ENCODE measurements at places on chromosomes 3 and 15.

DNA sequence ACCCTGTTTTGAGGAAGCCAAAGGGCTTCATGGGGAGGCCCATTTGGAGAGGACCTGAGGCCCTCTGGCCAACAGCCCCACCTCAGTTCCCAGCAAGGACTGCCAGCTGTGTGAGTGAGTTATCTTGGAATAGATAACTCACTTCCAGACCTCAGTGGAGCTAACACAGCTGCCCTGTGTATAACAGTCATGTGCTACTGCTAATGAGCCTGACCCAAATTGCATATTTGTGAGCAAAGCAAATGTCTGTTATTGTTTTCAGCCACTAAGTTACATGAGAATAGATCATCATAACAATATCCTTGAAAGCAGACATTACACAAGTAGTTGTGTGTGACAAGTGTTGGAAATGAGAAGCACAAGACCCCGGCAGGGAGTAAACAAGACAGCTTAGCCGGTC, 355.8 kb downstream of the MCTP2 start:
- DNase-seq: no peak

DNA sequence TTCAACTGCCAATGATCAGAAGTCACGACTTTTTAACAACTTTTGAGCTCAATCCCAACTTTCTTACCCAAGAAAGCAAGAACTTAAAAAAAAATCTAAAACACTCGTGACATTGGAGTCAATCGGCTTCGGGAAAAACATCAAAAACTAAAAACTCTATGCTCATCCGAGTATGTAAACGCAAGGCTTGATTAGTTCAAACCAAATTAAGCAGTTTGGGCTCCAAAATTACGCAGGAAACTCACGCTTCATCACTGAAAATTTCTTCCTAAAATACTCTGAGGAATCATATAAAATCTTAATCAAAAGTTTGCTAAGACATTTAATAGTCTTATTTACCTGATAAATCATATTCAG, 1.6 kb downstream of the TRA2B start:
- DNase-seq: no peak

- no peak for DNase-seq
Measured at GRCh38 chr3:187120326-187120725, 19.0 kb downstream of the RPL39L start.

DNA sequence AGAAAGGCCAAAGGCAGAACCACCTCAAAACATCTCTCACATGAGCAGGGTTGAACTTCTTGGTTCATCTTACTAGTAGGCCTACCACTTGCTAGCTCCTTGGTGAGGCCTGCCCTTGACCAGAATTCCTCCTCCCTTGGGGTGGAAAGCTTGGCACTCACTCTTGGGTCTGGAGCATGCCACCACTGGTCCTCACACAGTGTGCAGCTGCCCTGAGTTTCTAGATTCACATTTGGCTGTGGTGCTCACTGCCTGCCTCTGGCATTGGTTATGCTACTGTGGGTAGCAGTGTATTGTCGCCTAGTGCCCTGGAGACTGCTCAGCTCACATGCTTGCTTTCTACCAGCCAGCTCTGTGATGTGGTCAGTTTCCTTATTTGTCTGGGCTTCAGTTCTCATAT, 23.7 kb downstream of the OXNAD1 start:
- no peak for DNase-seq

DNA sequence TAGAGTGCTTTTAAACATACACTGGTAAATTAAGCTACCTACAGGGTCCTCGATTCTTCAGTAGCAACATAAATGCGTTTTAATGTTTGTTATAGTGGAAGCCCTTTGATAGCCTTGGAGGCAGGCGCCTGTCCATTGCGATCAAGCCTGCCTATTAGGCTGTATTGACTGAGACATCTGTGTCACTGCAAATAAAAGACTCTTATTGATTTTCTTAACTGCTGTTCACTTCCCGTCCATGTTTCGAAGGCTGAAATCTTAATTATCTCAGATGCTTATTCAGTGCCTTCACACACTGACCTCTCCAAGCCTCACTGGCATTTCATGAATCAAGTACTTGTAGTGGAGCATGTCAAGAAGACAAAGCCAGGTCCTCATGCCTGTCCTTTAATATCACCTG, 51.1 kb downstream of the MAP2K5 start:
- DNase-seq: no peak

- DNase-seq: no peak
Measured at GRCh38 chr15:29424118-29424517, 154.5 kb upstream of the NSMCE3 start.

GRCh38 chr3:1717524-1717923, 381.1 kb upstream of the CNTN4 start:
- DNase-seq: no peak

- DNase-seq: no peak
Measured at GRCh38 chr3:119359476-119360326, 65.5 kb downstream of the ARHGAP31 start.

GRCh38 chr3:58620421-58620820, 43.2 kb upstream of the FAM107A start:
- no peak for DNase-seq

GRCh38 chr15:48190932-48191573, 412 bp upstream of the CTXN2 start:
- peak; percentile 1 for DNase-seq

DNA sequence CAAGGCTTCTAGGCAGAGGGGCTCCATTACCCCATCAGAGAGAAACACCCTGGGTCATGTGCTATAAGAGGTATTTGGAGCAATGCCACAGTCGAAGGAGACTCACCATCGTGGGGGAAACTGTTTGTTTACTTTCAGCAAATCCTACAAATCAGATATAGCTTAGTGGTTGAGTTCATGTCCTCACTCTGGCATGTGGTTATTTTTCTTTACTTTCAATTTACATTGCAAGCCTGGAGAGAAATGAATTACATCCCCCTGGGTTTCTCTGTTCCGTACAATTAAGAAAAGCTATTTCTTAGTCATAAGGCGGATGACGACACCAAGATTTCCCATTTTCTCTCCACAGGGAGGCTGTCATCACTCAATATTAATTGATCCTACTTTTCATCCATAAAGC, 36.9 kb downstream of the RFTN1 start:
- DNase-seq: no peak

GRCh38 chr15:35663956-35664355, 118.0 kb upstream of the DPH6 start:
- no peak for DNase-seq

- DNase-seq: no peak
Measured at GRCh38 chr3:56917361-56918110, 115.8 kb upstream of the ARHGEF3 start.

DNA sequence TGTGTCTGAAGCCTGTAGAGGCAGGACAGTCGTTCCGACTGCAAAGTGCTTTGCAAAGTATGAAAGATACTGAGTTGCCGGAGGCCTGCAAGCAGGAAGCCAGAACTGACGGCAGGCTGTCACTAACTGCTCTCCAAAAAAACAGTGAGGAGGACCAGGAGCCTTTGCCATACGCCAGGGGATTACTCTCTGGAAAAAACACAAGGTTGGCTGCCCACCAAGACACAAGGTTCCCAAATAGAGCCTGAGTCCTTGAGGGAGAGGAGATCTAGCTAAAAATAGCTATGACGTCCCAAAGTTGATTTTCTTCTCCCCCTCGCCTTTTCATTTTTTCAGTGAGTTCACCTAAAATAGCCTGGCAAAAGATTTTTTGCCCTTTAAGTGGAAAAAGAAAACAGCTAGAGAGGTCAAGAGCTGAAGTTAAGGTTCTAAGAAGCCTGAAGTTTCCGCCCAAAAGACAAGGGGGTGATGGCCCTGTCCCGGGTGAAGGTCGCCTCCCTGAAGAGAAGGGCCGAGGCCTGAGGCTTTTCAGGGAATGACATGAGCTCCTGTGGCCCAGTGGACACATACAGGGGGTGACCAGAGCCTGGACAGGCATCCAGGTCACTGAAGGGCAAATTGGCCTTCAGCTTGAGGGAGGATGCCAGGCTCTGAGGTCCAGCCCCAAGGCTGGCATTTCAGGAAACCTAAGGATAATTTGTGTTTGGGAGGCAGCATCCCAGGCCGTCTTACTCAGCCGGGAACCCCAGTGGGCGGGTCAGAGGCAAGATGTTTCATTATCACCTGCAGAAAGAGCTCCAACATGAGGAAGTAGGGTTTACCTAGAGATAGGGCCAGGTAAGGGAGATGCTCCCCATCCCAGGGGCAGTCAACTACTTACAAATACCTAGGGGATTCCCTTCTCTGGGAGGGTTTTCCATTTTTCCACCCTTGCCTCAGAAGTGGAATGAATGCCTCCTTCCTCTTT, 44.9 kb upstream of the DGKG start:
- no peak for DNase-seq

- DNase-seq: no peak
Measured at GRCh38 chr15:48719668-48720067, 74.2 kb upstream of the FBN1 start.

DNA sequence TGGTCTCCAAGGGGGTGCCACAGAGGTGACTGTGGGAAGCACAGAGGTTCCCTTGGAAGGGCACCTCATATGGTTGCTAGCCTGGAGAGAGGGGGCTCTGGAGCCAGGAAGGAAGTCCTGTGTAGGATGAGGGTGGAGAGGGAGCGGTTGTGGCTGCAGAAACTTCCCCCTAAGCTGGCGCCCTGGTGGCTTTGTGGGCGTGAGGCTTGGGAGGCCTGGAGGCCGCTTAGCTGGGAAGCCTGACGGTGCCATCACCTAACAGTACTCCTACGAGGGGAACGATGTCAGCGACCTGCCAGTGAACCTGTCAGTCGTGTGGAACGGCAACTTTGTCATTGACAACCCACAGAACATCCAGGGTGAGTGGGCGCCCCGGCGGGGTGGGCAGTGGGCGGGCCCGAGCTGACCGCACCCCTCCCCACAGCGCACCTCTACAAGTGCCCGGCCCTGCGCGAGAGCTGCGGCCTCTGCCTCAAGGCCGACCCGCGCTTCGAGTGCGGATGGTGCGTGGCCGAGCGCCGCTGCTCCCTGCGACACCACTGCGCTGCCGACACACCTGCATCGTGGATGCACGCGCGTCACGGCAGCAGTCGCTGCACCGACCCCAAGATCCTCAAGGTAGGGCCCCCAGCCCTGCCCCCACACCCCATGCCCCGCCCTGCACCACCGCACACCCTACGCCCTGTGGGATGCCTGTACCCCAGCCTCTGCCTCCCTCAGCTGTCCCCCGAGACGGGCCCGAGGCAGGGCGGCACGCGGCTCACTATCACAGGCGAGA, 31.0 kb downstream of the PLXNA1 start:
- no peak for DNase-seq

DNA sequence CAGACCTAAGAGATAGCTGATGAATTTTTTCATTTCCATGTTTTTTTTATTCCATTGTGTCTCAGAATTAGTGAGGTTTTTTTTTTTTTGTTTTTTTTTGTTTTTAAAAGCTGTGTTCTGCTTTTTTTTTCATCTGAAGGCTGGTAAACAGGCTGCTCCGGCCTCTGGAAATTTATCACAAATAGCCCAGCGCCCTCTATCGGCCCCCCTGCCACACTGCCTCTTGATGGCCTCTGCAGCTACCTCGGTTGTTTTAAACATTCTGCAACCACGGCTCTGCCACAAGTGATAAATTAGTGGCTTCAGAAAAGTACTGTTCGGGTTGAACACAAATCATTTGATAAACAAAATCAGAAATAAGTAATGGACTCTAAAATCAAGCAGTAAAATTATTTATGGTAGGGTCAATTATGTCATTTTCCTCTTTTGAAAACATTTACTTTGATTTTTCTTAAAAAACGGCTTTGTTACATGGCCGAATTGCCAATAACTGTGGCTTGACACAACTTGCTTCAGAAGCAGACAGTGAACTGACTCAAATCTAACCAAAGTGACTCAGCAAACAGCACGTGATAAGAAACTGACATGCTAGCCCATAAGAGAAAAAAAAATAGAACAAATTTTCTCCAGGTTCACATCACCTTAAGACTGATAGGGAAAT, 87.8 kb downstream of the RSL24D1 start:
- DNase-seq: peak; percentile 2

GRCh38 chr15:63501256-63502089, 2.9 kb upstream of the USP3 start:
- no peak for DNase-seq

- DNase-seq: no peak
Measured at GRCh38 chr3:56725175-56725574, 42.1 kb upstream of the TASOR start.

DNA sequence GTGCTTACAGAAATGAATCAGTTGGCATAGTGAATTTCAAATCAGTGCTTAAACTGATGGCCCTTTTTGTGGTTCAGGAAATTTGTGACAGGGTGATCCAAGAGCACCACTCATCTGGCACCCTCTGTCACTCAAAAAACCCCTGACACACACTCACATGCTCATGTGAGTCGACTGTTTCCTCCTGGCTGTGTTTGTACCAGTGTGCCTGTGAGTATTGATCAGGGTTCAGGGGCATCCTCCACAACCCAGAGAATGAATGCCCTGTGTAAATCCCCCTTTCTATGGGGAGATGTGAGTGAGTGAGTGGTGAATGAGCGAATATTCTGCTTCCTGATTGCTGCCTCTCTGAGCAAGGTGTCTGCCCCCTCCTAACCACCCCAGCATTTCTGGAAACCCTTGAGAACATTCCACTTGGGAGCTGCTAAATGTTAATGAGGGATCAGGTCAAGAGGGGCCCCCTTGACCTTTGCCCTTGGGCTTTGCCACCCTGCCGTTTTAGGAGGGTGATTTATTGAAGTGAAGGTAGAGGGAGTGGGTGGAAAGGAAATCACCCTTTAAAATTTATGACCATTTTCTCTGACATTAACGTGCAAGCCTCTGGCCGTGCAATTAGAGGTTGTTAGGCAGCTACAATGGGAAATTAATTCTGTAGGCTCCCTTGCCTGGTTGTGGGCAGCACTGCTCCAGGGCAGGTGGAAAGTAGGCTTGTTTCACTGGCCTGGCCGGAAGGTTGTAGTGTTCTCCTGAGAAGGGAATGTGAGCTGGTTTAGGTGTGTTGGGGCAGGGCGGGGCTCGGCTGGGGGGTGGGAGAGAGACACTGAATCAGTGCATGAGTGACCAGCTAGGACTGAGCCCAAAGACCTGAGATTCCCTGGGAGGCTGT, 87.2 kb downstream of the SLCO3A1 start:
- no peak for DNase-seq

DNA sequence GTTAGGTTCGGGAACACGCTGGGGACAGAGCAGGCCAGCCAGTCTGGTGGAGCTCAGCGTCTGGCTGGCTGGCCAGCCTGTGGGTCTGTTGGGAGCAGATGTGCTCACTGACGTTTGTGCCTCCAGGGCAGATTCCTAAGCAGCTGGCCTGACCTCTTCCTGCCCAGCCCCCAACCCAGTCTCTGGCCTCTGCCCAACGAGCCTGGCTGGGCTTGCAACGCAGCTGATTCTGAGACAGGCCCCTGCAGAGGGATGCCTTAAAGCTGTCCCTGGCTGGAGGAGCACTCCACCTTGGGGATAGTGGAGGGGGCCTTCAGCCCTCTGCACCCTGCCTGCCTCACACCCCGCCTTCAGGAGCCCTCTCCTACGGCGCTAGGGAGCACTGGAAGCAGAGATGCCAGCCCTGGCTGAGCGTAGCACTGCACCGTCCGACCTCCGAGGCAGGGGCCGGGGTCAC, 46.0 kb downstream of the KLF13 start:
- no peak for DNase-seq

- no peak for DNase-seq
Measured at GRCh38 chr3:186361762-186362536, at the start of gene DGKG. Gene DGKG (minus strand): TSS chr3:186362234. CDS start chr3:186320459, 41,775 bp downstream.

DNA sequence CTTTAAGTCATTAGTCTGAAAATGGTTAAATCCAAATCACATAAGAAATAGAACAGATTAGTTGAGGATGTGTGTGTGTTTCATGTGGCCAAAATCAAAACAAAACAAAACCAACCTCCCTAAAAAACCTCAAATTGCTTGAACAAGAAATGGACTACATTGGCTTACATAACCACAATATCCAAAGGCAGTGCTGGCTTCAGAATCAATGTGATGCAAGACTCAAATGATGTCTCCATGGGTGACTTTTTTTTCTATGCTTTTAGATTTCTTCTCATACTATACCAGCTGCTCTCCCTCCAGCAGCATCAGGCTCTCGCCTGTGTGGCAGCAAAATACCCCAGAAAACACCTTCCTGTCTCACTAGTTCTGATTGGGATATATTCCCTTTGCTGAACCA, 36.0 kb upstream of the CMTM8 start:
- no peak for DNase-seq
